T-helper 1 cell treated with Interleukin-12 subunit alpha and Interleukin-12 subunit beta and Interleukin-4 antibody, amounts not matched to agents 30 ng/mL and 1 ng/mL, for 36 hours (primary cell): ENCODE measurements at places on chromosomes 13 and 19. TPM values are rescaled to one million over a fixed set of nuclear protein-coding genes. Genes with fewer than 3 reads are reported as not detected.

C19orf33 gene
- total RNA-seq: 0.51 and 0.86 TPM in 2 replicates

DDX39A gene
- total RNA-seq: 238 and 242 TPM in 2 replicates

OR1M1 gene
- total RNA-seq: not detected in 2 replicates

MCEMP1 gene
- total RNA-seq: not detected in 2 replicates

NR1H2 gene
- 67.4 and 72.1 TPM in 2 replicates for total RNA-seq

FAM216B gene
- not detected in 2 replicates for total RNA-seq

ADGRE3 gene
- total RNA-seq: not detected in 2 replicates

PSG11 gene
- total RNA-seq: not detected in 2 replicates

ZNF560 gene
- not detected in 2 replicates for total RNA-seq

CYP4F11 gene
- total RNA-seq: not detected in 2 replicates

NPAS1 gene
- total RNA-seq: not detected in 2 replicates

HRC gene
- total RNA-seq: not detected in 2 replicates

KIR2DL1 gene
- total RNA-seq: not detected in 2 replicates

OR10H4 gene
- total RNA-seq: not detected in 2 replicates

HSPB6 gene
- not detected in 2 replicates for total RNA-seq

CDX2 gene
- total RNA-seq: not detected in 2 replicates

LRRC4B gene
- total RNA-seq: not detected in 2 replicates

PLK5 gene
- total RNA-seq: not detected in 2 replicates

NOVA2 gene
- 0.10 and 0.51 TPM in 2 replicates for total RNA-seq

SPRY2 gene
- total RNA-seq: not detected in 2 replicates

MRPS31 gene
- total RNA-seq: 34.0 and 34.7 TPM in 2 replicates

AMER2 gene
- not detected in 2 replicates for total RNA-seq

MAB21L1 gene
- total RNA-seq: not detected in 2 replicates

CAPN12 gene
- total RNA-seq: 4.4 and 4.7 TPM in 2 replicates

SIGLEC5 gene
- total RNA-seq: not detected in 2 replicates

FBXO17 gene
- 0.22 TPM in 1 of 2 replicates, not detected in the other for total RNA-seq

CEACAM21 gene
- 45.3 TPM in 2 replicates for total RNA-seq

IGFL1 gene
- not detected in 2 replicates for total RNA-seq

ZNF547 gene
- total RNA-seq: 2.0 and 3.9 TPM in 2 replicates

RNU6-9 gene
- total RNA-seq: not detected in 2 replicates

KIR2DL4 gene
- total RNA-seq: not detected in 2 replicates

SYNGR4 gene
- not detected in 2 replicates for total RNA-seq
